Hematopoietic multipotent progenitor cell treated with erythropoietin and hydrocortisone succinate and interleukin-3 and kit ligand, for 15 days (in vitro differentiated cells): ENCODE measurements at places on chromosomes 11 and 22.

GRCh38 chr22:37448516-37449127 is 21.3 kb upstream of the ELFN2 start:
- no peak for DNase-seq

- no peak for DNase-seq
Measured at GRCh38 chr11:47143322-47143721, 33.4 kb downstream of the ARFGAP2 start.

- DNase-seq = peak; percentile 80
Measured at GRCh38 chr11:75445315-75445953, 12.4 kb upstream of the KLHL35 start.

GRCh38 chr11:116217006-116217405 is 555.8 kb downstream of the BUD13 start:
- peak; percentile 26 for DNase-seq

DNA sequence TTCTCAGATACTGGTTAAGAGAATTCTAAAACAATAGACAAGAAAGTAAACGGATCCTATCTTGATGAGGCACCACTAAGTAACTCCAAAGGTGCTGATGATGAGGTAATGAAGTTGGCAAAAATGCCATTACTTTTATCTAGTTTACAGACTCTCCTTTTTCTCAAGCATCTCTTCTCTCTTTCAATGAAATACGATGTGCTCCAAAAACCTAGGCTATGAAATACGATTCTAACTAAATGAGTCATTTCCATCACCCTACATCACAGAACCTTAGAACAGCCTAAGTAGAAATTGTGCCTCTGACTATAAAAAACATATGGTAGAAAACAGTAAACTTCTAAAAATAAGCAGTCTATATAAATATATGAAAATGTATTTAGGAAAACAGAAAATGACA is 58.9 kb upstream of the ARHGAP32 start:
- no peak for DNase-seq
